ENCODE measurements at places on chromosomes 16 and 17.

GRCh38 chr17:8838551-8839095, 28.9 kb downstream of the PIK3R6 start:
- DNase-seq: no peak

DNA sequence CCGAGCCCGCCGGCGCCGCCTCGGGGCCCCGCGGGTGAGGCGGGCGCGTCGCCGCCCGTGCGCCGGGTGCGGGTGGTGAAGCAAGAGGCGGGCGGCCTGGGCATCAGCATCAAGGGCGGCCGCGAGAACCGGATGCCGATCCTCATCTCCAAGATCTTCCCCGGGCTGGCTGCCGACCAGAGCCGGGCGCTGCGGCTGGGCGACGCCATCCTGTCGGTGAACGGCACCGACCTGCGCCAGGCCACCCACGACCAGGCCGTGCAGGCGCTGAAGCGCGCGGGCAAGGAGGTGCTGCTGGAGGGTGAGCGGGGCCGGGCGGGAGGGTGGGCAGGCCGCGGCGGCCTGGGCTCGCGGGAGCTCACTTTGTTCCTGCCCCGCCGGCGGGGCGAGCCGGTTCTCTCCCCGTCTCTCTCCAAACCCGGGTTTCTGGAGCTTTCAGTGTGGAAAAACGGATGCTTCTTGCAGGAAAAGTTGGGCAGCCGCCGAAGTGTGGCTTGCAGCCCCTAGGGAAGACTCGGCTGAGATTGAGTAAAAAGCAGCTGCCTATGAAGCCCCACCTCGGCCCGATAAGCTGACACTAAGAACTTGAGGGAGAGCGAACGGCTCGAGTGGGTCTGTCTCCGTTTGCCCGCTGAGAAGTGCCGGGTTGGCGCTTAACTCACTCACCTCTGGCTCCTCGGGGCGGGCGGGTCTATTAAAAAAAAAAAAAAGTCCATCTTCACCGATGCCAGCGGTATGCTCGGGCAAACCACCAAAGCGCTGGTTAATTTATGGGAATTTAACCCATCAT, 677 bp downstream of the SNTB2 start:
- DNase-seq: peak; percentile 69

DNA sequence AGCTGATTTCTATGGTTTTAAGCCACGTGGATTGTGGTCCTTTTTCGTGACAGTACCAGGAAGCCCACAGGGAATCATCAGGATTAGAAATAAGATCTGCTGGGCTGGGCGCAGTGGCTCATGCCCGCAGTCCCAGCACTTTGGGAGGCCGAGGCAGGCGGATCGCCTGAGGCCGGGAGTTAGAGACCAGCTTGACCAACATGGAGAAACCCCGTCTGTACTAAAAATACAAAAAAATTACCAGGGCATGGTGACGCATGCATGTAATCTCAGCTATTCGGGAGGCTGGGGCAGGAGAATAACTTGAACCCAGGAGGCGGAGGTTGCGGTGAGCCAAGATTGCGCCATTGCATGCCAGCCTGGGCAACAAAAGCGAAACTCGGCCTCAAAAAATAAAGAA, 6.5 kb downstream of the NMRAL1 start:
- no peak for DNase-seq

GRCh38 chr16:88063211-88063773, 112.1 kb downstream of the BANP start:
- no peak for DNase-seq

DNA sequence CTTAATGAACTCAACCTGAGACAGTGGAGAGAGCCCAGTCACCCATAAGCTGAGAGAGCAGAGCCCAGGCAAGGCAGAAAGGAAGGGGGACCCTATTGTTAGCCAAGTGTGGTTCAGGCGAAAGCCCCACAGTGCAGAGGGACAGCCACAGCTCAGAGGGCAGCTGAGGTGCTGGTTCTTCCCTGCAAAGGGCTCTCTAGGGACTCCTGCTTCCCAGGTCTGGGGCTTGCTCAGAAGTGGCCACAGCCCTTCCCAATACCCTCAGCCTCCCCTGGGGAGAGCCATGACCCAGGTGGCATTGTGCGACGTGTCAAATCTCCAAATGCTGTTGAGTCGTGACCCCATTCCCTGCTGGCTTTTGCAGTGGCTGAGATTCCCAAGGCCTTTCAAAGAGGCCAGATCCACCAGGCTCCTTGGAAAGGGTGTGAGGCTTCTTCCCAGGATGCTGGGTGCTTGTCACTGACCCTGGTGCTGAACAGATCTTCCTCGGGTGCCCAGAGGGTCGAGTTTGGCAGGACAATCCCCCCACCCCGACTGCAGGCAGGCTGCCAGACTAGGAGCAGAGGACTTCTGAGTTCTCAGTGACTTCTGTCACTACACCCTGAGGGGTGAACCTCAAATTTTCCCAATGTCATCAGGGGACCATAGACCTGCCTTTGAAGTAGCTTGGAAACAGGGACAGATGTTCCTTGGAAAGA, 2.5 kb upstream of the CCL17 start:
- DNase-seq: no peak

All from B cell (primary cell).